ENCODE measurements at places on chromosomes 7 and 10.

- no peak for DNase-seq
These were observed 10.3 kb upstream of the MUC17 start for GRCh38 chr7:101009629-101010028.

GRCh38 chr7:17697128-17697881 is 243.0 kb downstream of the SNX13 start:
- DNase-seq: no peak

- DNase-seq: peak; percentile 23
These were observed 14.4 kb downstream of the TAS2R41 start for GRCh38 chr7:143492043-143492471.

DNA sequence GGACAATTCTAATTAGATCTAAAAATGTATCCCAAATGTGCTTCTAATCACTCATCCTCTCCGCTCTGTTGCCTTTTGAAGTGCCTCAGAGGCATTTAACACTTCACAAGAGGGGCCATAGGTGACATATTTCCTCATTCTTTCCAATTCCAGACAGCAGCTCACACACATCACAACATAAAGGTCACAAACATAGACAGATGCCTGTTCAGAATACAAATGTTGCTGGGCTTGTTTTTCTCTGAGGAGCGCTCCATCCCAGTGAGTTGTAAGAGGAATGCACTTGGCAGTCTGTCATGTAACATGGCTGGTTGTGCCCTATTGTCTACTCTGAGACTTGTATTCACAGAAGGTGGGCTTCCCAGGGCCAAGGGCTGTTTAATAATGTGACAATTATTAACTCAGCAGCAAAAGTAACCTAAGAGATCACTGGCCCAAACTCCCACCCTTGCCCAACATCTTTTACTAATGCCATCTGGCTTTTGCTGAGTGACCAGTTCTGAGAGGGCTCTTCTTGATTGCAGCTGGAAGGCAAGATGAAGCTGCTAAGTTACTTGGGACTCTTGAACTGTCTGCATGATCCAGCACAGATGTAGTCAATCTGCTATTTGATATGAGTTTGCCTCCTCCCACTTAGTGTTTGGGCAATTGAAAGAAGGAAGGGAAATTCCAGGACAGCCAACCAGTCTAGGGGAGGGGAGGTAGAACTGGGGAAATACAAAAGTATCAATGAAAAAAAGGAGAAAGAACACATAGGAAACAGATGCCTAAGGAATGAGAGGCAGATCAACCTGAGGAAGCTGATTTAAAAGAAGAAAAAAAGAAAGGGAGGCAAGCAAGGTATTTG is 13.6 kb downstream of the PON2 start:
- peak; percentile 63 for DNase-seq

DNA sequence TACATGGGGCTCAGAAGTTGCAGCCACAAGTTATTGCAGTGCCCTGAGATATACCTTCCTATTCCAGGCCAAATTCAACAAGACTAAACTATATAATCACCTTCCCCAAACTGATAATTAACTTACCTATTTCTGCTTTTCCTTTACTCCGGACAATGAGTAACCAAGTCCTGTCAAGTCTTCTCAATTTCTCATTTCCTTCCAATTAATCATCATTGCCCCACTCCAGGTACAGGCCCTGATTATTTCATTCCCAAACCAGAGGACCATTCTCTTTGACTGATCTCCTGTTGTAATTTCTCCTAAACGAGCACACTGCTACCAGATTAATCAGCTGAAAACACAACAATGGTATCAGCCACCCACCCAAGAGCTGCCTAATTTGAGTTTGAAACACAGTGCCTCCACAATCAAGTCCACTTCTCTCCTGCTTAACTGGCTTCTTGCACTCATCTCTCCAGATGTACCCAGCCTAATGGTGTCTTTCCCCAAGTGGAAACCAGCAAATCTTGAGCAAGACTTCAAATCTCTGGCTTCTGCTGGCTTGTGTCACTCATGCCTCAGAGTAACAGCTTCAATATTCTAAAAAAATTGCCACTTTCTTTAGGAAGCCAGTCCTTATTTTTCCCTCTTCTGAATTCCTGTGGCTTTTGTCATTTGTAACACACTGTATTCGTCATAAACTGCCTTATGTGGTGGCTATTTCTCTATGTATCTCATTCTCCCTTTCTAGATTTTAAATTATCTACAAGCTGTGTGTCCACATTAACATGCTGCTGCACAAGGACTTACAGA is 89.1 kb downstream of the CDK6 start:
- DNase-seq: no peak

DNA sequence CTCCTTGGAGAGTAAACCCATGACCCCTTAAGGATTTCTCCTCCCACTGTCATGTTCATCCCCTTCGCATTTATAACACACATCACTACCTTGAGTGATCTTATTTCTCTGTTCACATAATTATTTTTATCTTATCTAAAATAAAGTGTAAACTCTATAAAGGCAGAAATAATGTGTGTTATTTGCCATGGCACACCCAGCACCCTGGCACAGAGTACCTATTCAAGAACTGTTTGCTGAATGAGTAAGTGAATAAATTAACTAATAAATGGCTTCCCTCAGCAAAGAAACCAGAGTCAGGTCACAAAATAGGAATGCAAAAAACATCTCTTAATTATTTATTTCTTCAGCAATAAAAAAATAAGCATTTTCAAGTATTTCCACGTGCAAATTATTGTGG is 330.3 kb upstream of the GHITM start:
- DNase-seq: no peak

DNA sequence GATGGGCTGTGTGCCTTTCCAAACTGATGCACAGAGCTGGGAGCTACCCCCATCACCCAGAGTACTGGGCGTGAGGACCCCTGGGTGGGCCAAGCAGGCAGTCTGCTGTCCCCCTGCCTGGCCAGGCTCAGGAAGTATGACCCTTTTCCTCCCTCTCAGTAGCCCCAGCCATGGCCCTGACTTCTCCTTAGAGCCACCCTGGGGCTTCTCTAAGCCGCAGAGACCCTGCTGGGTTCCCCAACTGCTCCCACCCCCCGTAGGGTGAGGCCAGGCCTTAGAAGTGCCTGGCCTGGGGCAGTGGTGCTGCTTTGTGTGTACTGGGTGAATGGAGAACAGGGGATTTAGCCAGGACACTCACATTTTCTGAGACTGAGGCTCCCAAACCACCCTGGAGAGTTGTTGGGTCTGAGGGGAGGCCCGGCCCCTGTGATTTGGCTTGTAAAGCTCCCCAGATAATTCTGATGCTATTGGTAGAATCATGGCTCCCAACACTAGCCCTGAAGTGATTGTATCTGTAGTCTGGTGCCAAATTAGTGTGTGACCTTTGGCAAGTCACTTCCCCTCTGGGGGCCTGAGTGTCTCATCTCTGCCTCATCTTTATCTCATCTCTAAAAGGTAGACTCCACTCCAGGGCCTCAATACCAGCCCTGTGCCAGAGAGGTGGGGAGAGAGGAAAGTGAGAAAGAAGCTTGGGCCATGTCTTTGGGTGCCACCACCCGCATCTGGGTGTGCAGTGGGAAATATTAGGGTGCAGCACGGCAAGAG is 99.7 kb upstream of the PPIF start:
- DNase-seq: no peak

DNA sequence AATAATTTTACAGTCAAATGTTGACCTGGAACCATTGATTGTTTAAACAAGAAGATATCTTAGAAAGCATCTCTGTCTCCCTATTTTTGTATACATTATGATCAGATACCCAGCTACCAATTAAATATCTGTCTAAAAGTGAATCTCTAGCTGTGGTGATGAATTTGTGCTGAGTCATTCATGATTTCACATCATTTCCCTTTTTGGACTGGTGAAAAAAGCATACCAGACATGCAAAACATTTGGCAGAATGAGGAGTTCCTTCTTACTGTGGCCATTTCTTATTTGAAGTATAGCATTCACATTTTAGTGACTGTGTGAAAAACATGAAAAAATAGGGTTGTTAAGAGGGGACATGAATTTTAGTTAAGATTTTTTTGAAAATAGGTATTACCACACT is 98.0 kb upstream of the GATA3 start:
- DNase-seq: peak; percentile 45

GRCh38 chr7:44100458-44101302 is 3.5 kb upstream of the AEBP1 start:
- no peak for DNase-seq

DNA sequence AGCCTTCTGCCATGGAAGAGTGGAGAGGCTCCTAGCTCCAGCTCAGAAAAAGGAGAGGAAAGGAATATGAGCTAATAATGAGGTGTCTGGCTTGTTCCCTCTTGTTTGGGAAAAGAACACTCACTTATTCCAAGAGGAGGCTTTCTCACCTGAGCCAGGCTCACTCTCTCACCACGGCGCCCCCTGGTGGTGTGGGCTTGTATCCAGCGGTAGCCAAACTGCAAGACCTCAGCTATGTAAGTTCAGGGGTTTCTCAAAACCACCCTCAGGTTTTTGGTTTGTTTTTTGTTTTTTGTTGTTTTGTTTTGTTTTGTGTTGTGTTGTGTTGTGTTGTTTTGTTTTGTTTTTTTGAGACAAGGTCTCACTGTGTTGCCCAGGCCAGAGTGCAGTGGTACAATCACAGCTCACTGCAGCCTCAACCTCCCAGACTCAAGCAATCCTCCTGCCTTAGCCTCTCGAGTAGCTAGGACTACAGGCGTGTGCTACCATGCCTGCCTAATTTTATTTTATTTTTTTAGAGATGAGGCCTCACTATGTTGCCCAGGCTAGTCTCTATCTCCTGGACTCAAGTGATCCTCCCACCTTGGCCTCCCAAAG is 124.0 kb downstream of the TMEM130 start:
- DNase-seq: no peak

DNA sequence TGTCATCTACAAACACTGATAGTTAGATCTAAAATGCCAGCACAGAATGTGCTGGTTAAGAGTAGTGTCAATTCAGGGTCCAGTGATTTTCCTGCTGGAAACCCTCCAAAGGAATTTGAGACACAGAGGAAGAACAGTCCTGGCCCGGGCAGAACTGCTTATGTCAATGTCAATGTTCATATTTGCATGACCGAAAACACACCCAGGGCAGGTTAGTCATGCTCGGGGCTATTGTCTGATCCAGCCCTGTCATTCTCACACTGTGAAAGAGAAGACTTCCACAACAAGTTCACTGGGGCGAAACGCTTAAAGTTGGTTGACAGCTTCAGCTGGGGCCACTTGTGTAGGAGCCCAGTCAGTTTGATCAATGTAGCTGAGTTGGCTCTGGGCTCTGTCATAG is 139.3 kb downstream of the C1GALT1 start:
- DNase-seq: no peak

DNA sequence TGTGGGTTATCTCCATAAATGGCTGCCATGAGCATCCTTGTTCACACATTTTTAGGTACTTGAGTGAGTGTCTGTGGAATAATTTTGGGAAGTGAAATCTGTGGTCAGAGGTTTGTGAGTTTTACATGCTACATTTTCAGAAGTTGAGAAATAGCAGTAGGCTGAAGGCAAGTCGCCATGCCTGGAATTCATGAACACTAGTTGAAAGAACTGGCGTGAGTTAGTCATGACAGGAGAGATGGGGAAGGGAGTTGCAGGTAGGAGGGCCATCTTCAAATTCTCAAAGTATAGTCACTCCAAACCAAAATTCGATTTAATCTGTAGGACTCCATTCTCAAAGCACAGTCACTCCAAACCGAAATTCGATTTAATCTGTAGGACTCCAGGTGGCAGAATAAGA is 89.6 kb downstream of the EGFR start:
- DNase-seq: no peak

DNA sequence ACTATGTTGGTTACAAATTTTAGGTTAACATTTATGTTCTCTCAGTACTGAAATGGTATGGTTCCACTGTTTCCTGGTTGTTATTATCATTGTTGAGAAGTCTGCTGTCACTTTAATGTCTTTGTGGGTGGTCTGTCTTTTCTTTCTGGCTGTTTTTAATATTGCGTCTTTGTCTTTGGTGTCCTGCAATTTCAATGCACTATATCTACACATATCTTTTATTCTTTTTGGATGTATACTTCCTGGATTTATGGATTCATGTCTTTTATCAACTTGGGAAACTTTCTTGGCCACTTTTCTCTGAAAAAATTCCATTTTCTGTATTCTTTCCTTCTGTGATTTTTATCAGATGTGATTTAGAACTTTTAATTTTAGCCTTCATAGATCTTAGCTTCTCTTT is 250.2 kb downstream of the BUB3 start:
- DNase-seq: no peak

DNA sequence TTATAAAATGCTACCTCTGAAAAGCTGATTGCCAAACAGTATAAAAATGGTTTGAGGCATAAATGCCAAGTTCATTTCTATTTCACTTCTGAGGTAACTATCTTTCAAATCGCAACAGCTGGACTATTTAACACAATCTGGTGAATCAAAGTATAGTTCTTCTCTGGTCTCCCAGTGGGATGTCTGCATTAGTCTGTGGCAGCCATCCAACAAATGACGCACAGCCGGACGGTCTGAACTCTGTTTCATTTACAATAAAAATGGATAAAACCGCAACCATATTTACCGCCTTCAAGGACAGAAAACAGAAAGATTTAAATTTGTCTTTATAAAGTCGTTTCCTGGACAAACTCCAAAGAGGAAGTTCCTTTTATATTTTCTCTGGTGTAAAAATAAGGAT is 41.9 kb downstream of the ENO4 start:
- peak; percentile 81 for DNase-seq

Data from AG04450 (cell line).